ENCODE measurements at places on chromosomes 2 and 18. TPM values are rescaled to one million over a fixed set of nuclear protein-coding genes. Genes with fewer than 3 reads are reported as not detected.

The FOXD4L1 gene
- not detected for polyA plus RNA-seq

DNA sequence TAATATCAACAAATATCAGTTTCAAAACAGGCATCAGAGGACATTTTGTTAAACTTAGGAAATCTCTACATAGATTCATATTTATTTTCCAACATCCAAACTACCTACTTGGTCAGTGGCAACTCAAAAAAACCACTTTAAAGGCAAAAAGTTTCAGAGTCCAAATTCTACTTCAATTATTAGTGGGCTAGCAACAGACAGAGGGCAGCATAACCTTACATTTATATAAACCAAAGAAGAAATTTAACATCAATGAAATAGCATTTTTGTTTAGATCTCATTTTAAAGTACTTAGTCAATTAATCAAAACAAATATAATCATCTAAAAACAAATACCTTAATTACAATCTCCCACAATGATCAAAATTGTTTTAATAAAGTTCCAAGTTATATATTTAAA is 33.3 kb downstream of the RTTN start:
- DNase-seq, result peak; percentile 63

GRCh38 chr2:105383432-105384166 is 15.3 kb downstream of the FHL2 start:
- DNase-seq, result no peak

DNA sequence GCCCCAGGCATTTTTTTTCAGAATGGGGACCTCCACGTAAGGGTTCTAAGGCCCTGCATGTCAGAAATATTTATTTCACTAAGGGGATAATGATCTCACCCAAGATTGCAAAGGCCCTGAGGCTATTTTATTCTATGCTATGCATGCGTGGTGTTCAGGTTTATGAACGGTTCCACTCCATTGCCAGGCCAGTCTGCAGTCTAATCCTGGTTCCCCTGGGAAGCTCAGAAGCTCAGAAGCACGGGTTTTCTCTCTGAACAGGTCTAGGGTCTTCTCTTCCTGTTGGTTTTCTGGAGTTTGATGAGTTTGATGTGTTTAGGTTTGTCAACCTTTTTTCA is 256.4 kb upstream of the PXDN start:
- DNase-seq, result no peak

DNA sequence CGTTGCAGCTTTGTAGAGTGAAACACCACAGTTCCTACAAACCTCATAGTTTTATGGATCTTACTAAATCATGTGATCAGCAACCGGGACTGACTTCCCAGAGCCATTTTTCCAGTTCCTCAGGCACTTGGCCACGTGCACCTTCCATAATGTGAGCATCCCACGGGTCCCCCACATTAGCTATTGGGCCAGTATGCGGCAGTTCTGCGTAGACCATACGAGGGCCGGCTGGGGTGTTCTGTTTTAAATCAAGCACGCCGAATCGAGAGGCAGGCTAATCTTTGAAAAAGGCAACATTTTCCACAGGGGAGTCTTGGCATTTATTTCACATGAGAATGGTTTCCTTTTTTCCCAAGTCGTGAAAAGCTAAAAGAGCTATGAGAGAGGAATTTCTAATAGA is 135.6 kb upstream of the CCDC195 start:
- DNase-seq, result no peak

- DNase-seq, result no peak
Observed at GRCh38 chr2:70830366-70830765, 5.2 kb downstream of the CD207 start.

DNA sequence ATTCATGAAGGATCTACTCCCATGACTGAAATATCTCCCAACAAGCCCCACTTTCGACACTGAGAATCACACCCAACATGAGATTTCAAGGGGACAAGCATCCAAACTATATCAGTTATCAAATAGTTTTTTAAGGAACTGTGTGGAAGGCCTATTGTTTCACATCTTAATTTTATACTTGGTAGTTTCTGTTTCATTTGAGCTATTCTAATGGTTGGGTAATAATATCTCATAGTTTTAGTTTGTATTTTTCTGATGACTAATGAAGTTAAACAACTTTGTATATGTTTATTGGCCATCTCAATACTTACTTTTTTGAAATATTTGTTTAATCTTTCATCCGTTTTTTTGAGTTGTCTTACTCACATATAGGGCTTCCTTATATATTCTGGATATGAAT is 135.0 kb downstream of the SCG2 start:
- no peak for DNase-seq
